ENCODE measurements at places on chromosomes 2 and 18.

DNA sequence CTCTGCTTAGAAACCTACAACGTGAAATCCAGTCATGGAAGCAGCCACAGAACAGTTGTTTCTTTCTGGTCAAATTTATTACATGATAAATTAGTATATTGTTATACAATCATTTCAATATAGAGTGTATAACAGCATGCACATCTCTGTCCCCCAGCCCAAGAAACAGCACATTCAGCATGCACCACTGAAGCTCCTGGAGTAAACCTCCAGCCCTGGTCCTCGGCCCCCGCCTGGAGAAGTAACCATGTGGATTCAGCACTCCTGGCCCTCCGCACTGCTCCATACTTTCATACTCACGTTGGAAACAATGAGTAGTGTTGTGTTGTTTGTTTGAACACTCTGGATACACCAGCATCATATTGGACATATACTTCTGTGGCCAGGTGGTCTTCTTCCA, 15.3 kb upstream of the ID2 start:
- no peak for DNase-seq

DNA sequence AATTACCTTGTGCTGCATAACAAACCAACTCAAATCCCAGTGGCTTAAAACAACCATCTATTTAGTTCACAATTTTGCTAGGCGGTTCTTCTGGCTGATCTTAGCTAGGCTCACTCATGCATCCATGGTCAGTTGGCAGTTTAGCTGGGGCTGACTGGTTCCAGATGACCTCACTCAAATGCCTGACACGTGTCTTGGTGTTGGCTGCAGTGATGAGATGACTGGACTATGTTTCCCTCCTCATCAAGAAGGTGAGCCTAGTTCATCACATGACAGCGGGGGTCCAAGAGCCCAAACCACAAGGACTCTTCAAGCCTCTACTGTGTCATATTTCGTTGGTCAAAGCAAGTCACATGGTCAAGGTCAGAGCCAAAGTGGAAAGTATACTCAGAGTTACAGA, 42.7 kb upstream of the ACTR3 start:
- DNase-seq: no peak

DNA sequence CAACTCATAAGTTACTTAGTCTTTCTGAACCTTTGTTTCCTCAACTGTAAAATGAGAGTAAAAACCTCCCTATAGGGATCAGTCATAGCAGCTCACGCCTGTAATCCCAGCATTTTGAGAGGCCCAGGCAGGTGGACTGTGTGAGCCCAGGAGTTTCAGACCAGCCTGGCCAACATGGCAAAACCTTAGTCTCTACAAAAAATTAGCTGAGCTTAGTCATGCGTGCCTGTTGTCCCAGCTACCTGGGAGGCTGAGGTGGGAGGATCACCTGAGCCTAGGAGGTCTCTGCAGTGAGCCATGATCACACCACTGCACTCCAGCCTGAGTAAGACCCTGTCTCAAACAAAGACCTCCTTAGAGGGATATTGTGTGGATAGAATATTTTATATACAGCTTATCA, 2.3 kb downstream of the GPR155 start:
- DNase-seq: no peak

DNA sequence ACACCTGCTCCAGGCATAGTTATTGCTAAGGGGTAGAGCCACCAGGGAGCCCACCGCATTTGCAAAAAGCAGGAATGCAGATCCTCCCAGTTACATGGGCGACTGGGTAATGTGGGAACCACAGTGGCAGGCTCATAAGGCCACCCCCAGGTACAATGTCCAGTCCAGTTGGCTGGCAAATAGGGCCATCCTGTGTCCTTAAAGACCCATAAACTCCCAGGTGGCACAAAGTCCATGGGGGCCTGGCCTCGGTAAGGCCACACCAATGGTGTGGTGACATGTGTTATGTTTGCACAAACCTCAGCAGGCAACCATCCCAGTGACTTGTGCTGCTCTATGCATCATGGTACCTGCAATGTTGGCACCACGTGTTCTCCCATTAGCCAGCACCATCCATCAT, 283.6 kb upstream of the GYPC start:
- no peak for DNase-seq

GRCh38 chr18:74288730-74289129, 3.0 kb downstream of the CYB5A start:
- DNase-seq: no peak

GRCh38 chr18:68564961-68565360, 149.9 kb downstream of the TMX3 start:
- DNase-seq: no peak

GRCh38 chr2:735670-736218, 58.5 kb upstream of the TMEM18 start:
- DNase-seq: no peak

- no peak for DNase-seq
These were observed 72.8 kb downstream of the HNMT start for GRCh38 chr2:138037090-138037489.

DNA sequence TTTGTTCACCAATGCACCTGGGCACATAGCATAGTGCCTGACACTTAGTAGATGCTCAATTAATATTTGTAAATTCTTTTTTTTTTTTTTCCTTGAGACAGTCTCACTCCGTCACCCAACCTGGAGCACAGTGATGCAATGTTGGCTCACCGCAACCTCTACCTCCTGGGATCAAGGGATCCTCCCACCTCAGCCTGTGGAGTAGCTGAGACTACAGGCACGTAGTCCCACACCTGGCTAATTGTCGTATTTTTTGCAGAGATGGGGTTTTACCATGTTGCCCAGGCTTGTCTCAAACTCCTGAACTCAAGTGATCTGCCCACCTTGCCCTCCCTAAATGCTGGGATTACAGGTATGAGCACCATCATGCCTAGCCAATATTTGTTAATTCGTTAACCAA, 23.2 kb upstream of the LPIN2 start:
- no peak for DNase-seq

DNA sequence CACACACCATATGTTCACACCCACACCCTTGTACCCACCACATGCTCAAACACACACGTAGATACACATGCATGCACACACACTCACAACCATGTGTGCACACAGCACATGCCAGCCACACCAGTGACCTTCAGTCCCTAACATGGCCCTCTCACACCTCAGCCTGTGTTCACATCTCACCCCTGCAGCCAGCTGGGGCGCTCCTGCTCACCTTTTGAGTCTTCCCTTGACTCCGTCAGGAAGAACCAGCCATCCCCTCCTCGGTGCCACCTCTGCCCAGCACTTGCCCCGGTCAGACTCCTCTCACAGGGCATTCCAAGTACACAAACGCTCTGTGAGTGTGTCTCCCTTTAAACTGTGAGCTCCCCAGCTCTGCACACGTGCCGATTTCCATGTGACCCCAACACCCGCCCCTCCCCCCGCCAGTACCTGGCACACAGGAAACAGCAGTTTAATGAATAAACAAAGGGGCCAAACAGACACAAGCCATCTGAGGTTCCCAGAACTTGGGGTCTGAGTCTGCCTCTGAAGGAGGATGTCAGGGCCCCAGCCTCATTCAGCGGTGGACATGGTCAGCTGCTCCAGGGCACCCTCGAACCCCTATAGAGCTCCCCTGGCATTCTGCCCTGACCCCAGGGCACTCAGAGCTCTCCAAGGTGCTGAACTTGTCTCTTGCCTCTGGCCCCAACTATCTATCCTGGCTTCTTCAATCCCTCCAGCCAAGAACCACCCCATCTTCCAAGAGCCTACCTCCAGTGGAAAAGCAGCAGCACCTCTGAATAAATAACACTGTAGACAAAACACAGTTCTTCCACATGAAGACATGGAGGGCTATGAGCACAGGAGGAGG, 252.9 kb downstream of the ATAD2B start:
- no peak for DNase-seq

DNA sequence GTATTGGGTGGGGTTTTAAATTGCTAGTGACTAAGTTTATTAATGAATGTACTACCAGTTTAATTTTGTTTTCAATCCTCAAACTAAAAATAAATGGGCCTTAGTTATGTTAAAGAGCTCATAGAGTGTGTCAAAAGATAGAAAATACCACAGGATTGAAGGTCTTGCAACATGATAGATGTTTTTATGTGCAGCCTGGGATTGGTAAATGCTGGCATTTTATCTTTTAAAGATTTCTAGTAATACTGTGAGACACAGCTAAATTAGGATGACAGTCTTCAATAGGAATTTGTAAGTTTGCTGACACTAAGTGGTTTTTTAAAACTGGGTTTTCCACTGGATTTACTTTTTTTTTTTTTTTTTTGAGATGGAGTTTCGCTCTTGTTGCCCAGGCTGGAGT, 122.3 kb downstream of the HAUS1 start:
- DNase-seq: no peak

DNA sequence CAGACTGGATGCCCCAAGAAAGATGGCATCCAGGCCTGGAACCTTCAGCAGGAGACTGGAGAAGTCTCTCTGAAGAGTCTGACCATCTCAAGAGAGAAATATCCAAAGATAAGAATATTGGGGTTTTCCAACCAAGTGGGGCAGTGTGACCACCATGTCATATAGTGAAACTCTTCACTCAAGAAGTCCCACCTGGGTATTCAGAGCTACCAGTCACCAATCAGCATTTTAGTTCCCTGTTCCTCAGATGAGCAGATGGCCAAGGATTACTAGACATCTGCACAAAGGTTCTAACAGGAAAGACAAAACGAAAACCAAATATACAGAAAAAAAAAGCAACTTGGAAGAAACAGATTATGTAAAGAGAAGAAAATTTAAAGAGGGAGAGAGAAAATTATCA, 38.5 kb upstream of the CXCR4 start:
- DNase-seq: no peak

DNA sequence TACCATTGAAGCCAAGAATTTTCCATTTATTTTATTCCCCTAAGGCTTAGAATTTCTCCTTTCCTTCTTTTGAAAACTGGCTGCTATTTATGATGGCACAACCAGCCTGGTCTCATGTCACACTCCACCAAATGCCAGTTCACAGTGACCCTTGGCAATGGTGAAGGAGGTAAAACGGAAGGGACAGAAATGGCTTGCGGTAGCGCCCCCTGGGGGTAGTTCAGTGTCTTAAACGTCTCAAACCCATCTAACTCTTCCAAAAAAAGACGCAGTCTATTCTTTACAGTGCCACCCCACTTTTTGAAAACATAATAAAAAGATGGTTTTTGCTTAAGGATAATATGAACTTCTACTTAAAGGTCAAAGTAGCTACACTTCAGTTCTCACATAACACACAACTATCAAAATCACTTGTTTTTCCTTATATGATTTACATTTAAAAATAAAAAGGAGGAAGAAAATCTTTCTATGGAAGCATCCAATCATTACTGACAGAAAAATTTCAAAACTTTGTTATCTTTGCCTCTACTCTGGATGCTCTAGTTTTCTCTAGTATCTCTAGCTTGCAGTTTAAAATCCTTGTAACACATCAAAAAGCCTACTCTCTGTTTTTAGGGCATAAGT, 28.0 kb downstream of the PNO1 start:
- peak; percentile 26 for DNase-seq

GRCh38 chr18:22314420-22314819, 103.3 kb downstream of the CTAGE1 start:
- DNase-seq: no peak

DNA sequence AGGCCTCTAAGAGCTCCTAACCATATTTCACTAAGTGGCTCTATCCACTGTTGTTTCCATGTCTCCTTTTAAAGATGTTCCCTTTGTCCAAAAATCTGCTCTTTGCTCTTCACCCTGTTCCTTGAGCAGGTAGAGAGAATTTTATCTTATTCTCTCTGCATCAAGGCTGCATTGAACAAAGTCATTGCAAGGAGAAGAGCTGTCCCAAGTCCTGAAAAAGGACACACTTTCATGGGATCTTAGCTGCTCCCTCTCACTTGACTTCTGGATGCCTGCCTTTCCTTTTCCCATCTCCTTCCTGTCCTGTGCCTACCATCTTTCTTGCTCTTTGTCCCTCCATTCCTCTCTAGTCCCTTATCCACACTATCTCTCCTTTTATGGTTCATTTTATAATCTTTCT, 235.2 kb upstream of the THSD7B start:
- no peak for DNase-seq

- DNase-seq: no peak
These were observed 60.9 kb upstream of the DSEL start for GRCh38 chr18:67577386-67577785.

GRCh38 chr18:8367217-8367988, 241.8 kb upstream of the RAB12 start:
- DNase-seq: no peak

DNA sequence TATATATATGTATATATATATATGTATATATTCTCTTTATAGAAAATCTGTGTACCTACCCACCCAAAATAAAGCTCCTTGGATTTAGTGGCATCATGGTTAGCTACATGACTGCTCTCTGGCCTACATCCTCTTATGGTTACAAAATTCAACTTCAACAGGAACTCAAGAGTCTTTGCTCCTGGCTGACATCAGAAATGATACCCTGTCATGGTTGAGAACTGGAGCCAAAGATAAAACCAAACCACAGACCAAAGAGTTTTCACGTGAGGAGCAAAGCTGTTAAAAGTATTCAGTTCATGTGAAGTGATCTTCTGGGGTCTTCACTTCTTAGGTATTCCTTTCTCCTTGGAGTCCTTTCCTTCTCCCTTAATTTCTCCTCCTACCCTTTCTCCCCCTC, 476.3 kb downstream of the SOX11 start:
- no peak for DNase-seq

GRCh38 chr2:164625378-164625971, 4.2 kb upstream of the GRB14 start:
- no peak for DNase-seq

- no peak for DNase-seq
These were observed 39.3 kb upstream of the EDAR start for GRCh38 chr2:109028277-109028676.

GRCh38 chr2:72794572-72794971, 31.3 kb downstream of the EXOC6B start:
- DNase-seq: no peak

GRCh38 chr2:212841460-212841859, 302.9 kb upstream of the ERBB4 start:
- no peak for DNase-seq

DNA sequence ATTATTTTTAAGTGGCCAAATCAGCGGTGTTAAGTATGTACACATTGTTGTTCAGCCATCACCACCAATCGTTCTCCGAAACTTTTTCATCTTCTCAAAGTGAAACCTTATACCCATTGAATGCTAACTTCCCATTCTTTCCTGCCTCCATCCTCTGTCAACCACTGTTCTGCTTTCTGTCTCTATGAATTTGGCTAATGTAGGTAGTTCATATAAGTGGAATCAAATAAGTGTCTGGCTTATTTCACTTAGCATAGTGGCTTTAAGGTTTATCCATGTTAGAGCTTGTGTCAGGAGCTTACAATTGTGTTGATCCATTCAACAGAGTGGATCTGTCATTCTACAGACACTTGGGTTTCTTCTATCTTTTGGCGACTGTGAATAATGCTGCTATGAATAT, 192.1 kb downstream of the WDR7 start:
- no peak for DNase-seq

- DNase-seq: no peak
These were observed 20.5 kb upstream of the C1D start for GRCh38 chr2:68083346-68083745.

DNA sequence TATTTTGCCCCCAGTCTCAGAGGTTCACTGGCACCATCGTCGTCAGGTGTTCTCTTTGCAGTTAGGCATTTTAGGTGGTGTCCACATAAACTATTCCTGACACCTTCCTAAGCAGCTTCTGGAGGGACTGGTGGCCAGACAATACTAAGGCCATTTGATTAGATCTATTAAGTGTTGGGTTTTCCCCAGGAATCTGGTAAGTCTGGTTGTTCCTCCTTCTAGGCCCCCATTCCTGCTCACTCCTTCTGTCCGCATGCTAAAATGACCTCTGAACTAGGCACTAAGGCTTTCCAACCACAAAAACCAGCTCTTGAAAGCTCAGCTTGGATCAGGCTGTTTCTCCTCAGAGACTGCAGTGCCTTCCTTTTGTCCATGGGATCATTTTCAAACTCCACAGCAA, 100.7 kb downstream of the MGAT5 start:
- no peak for DNase-seq

All from stimulated activated CD8-positive, alpha-beta memory T cell treated with anti-CD3 and anti-CD28 coated beads, Interleukin-7, amount 100 ng/mL, for 1 hour (primary cell).